ENCODE measurements at places on chromosomes 7 and 10. TPM values are rescaled to one million over a fixed set of nuclear protein-coding genes. Genes with fewer than 3 reads are reported as not detected.

The LBX1 gene
- not detected for total RNA-seq

The RBM17 gene
- 76.1 TPM for total RNA-seq

The CDNF gene
- 1.2 TPM for total RNA-seq

The SPACDR gene
- 0.34 TPM for total RNA-seq

The VSTM4 gene
- not detected for total RNA-seq

The OR9A2 gene
- total RNA-seq, result not detected

The HTR7 gene
- total RNA-seq, result 23.2 TPM

The HOXA6 gene
- not detected for total RNA-seq

The ARHGAP22 gene
- 9.5 TPM for total RNA-seq

The RAB19 gene
- total RNA-seq, result 0.50 TPM

The ZNF37A gene
- total RNA-seq, result 23.9 TPM
